SK-N-DZ (cell line): ENCODE measurements at places on chromosomes 2 and 18.

DNA sequence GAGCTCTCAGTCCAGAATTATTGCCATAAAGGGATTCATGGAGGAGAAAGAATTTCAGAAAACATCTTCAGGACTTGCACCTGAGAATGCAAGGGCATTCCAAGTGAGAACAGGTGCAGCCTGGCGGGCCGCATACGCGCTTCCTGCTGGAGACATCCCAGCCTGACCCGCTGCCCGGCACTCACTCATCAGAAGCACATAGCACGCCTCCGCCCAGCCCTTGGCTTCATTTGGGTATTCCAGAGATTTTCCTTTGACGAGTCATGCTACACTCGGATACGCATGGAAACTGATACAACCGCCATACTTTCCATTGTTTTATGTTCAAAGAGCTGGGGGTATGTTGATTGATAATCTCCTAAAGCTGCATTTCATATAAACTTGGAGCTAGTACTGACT is 228.0 kb upstream of the ID2 start:
- no peak for DNase-seq

DNA sequence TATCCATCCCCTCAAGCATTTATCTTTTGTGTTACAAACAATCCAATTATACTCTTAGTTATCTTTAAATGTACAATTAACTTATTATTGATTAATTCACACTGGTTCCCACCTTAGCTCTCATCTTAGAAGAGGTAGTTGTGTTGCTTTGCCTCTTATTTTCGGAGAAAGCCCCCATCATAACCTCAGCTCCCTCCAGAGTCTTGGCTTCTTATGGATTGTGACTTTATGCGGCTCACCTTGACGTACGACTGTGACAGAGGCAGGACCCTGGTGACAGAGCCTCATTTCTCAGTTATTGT is 132.9 kb downstream of the SPTBN1 start:
- DNase-seq: no peak

- no peak for DNase-seq
Measured at GRCh38 chr2:796141-796985, 119.2 kb upstream of the TMEM18 start.

DNA sequence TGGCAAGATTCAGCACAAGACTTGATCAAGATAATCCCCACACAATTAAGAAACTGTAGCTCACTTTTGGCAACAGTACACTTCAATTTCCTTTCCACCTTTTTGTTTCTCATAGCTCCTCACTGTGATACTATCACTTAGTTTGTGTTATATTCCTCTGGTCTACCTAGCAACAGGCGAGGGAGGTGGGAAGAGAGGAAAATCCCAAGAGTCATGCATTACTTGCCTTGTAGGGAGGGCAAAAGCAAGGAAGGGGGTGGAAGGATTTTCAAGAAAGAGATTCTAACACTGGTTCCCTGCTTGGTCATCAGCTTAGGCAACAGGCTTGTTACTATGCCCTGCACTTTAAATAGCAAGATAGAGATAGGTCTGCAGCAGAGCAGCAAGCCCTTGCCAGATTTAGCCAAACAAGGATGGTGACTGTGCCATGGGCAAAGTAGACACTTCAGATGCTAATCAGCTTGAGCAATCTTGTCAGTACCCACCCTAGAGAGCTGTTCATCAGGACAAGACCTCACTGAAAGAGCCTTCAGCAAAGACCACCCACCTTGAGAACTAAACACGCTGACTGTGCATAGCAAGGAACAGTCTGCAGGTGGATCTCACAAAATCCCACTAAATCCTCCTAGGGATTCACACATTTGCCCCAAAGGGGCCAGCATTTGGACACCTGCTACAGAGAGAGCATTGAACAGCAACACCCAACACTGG is 134.6 kb downstream of the MBD2 start:
- DNase-seq: no peak

DNA sequence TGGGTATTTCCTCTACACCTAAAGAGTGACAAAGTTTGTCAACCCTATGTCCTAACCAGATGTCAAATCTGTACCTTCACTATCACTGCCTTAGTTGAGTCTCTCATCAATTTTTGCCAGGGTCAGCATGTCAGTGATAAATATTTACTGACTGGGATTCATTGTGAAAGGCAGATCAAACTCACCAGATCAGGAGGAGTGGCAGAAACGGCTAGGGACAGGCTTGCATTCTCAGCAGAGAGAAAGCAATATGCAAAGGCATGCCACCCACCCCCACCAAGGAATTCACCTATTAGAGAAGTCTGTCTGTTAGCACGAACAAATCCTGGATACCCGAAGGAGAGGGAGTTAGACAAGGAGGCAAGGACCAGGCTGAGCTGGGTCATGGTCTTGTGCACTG is 62.6 kb downstream of the PTPN2 start:
- no peak for DNase-seq

DNA sequence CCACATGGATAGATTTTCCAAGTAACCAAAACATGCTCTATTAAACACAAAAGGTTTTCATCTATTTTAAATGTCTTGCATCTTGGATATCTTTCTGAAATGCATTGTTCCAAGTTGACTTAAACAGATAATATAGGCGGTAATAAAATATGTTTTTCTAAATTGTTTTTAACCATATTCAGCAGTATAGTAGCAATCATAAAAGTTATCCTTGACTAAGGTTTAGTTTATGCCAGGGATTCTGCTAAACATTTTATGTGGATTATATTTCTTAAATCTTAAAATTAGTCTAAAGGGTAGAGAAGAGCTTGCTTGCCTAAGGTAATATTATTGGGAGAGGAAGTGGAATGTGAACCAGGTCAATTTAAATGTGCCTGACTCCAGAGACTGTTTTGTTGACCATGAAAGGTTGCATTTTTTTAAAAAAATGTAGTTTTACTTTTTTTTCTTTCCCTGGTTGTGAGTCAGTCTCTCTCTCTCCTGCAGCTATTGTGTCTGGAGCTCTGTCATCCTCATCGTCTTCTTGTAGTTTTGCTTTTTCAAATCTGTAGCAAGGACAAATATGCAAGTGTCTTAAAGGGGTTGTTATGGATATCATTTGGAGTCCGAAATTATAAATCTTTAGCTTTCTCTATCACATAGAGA is 309.1 kb upstream of the COL3A1 start:
- no peak for DNase-seq

DNA sequence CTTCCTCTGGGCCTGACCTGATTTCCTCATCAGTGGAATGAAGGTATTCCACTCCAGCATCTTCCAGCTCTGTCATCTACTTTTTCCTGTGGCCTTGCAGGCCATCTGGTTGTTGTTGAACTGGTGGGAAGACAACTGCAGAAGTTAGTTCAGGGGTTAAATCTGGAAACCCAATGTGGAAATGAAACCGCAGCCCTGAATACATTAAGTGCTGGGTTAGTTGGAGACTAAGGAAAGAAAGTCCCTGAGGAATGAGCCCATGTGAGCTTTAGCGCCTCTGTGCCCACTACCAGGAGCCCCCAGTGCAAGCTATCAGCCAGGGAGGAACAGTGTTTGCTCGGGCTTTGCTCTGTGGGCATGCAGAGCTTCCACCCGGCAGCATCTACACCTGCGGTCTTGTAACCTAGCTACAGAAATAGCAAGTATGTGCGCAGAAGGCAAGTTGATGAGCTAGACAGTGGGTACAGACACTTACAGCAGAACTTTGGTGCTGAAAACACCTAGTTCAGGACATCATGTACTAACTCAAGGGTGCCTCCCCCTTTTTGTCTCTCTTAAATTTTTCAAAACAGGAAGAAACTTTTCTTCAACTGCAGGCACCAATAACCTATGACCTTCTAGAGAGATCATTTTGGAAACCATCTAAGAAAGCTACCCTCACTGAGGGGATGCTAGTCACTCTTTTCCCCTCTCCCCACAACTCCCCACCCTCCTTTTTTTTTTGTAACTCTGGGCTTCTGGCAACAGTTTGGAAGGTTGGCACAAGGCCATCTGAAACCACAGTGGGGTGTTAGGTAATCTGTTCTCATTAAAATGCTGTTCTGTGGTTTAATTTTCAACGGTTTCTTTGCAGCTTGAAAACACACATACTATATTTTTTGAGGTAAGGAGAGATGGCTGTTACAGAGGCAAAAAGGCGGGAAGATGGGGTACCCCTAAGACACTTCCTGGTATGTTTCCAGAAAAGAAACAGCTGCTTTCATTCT is 18.3 kb upstream of the CXCR4 start:
- DNase-seq: no peak

DNA sequence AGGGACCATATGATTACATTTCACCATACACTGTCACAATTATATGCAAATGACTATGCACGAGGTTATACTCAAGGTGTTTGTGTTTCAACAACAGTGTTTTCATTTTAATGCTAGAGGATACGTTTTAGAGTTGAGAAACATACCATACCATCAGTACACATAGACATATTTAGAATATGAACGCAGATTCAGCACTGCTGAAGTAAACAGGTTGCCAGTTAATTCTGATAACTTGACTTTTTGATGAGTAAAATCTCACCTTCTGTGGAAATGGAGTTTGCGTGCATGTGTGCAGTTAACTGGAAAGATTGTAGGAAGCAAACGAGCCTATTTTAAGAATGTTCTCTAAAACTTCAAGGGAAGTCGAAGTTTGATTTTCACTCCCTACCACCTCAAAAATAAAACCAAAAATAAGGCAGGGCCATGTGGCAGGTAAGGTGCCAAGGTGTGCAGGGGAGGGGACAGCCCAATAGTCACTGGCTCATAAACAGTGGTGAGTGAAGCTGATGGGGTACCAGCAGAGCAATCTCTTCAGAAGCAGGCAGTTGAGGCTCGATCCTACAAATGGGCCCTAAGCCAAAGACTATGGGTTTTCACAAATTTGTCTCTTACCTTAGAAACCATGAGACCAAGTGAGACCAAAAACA is 213.1 kb downstream of the IKZF2 start:
- DNase-seq: no peak

- no peak for DNase-seq
Measured at GRCh38 chr18:3147935-3148554, 71.7 kb downstream of the MYOM1 start.

- DNase-seq: no peak
Measured at GRCh38 chr2:119402645-119403560, 28.8 kb upstream of the TMEM37 start.

GRCh38 chr2:240935103-240935876 is 29.2 kb downstream of the CROCC2 start:
- DNase-seq: no peak

DNA sequence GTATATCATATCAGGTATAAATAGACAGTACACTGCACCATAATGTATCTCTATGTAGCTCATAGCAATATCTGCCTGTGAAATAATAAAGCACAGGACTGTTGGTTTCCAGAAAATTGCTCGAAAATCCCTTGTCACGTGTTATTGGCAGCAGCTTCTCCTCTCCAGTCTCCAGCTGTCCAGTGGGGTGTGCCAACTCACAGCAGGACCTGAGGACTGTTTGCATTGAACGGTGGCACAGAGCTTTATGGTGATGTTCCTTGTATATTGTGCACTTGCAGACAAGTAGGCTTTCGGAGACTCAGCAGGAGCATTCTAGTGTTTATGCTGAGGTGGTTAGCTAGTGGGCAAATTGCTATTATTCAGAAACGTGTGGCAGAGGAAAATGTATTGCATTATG is 182.2 kb upstream of the ATP5MC3 start:
- DNase-seq: no peak

GRCh38 chr2:232485757-232486557 is 1.7 kb downstream of the ECEL1 start:
- DNase-seq: no peak

- DNase-seq: no peak
Measured at GRCh38 chr2:177692042-177692782, 299.6 kb downstream of the AGPS start.

GRCh38 chr2:44706681-44707553 is 234.6 kb upstream of the SIX3 start:
- DNase-seq: peak; percentile 96

- no peak for DNase-seq
Measured at GRCh38 chr2:71830497-71831192, 317.0 kb downstream of the CYP26B1 start.

DNA sequence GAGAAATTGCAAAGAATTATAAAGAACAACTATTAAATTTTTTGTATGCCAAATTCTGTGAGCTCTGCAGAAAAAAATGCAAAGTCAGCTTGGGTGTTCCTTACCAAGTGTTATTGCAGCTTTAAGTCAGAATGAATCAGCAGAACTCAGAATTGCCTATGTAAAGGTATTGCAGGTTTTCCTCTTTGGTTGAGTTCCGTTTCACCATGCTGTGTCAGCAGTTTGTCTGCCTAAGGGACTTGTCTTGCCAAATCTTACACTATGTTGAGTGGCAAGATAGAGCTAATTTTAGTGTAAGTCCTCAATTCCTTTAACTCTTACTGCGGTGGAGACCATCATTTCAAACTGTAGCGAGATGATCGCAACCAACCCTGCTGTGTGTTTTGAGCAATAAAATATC is 38.8 kb downstream of the ADAM23 start:
- no peak for DNase-seq

- DNase-seq: no peak
Measured at GRCh38 chr2:234770031-234770506, 181.7 kb upstream of the SH3BP4 start.

- no peak for DNase-seq
Measured at GRCh38 chr2:28586867-28587266, 91.0 kb downstream of the PLB1 start.

DNA sequence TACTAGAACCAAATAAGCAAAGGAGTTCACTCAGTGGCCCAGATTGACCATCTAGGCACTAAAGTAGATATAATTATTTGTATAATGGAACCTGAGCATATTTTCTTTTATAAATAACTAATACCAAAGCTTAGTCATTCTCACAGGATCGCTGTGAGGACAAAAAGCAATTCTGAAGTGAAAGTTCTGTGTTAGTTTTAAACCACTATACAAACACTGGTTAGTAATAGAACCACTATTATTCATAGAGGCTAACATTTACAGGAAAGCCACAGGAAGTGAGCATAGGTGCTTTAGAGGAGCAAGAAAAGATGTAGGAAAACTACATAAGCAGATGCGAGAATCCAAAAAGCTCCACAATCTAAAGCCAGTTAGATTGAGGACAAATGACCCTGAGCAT is 364.7 kb downstream of the XIRP2 start:
- no peak for DNase-seq

DNA sequence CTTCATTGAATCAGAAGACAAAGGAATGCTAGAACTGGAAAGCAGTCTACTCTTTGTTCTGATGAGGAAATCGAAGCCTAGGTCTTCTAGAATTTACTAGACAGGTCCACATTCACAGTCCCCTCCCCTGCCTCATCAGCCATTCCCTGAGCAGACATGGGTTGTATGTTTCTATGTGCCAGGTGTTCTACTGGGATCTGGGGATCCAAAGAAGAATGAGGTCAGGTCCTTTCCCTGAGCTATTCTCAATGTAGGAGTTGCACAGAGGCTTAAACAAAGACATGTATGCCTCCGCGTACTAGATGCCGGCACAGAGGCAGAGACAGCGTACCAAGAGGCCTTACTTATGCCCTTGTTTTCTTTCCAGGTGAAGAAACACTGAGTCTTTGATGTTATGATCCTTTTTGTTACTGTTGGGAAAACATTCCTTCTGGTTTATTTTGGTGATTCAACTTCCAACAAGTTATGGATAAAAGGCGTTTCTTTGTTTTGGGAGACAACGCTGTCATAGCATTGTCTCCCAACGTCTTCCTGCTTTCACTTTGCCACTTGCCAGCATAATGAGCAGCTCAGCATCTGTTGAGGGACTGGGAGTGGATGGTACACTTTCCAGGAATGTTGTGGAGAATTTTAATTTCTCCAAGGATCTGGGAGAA is 174.4 kb downstream of the ALPK2 start:
- DNase-seq: no peak
